Myometrial cell (primary cell): ENCODE measurements at places on chromosomes 11 and 22. TPM values are rescaled to one million over a fixed set of nuclear protein-coding genes. Genes with fewer than 3 reads are reported as not detected.

The TIGD3 gene
- not detected in 2 replicates for total RNA-seq

The UBASH3B gene
- 13.3 and 21.3 TPM in 2 replicates for total RNA-seq

The ATL3 gene
- 84.5 and 94.5 TPM in 2 replicates for total RNA-seq

The TRIM48 gene
- not detected in 2 replicates for total RNA-seq

The OR2AT4 gene
- not detected in 2 replicates for total RNA-seq

The CLMP gene
- total RNA-seq: 64.6 and 110 TPM in 2 replicates

The FOLH1 gene
- total RNA-seq: not detected in 2 replicates

The SNX32 gene
- total RNA-seq: 0.58 and 1.1 TPM in 2 replicates

The ARHGAP42 gene
- total RNA-seq: 3.2 and 5.8 TPM in 2 replicates

The NAALAD2 gene
- total RNA-seq: 0.18 and 0.58 TPM in 2 replicates

The HEPN1 gene
- total RNA-seq: not detected in 2 replicates

The APOA4 gene
- not detected in 2 replicates for total RNA-seq

The PSMA1 gene
- 210 TPM in 2 replicates for total RNA-seq

The IFTAP gene
- 23.4 and 26.1 TPM in 2 replicates for total RNA-seq

The DDX25 gene
- total RNA-seq: not detected in 2 replicates

The GRAMD1B gene
- total RNA-seq: 9.9 and 13.3 TPM in 2 replicates

The ISX gene
- total RNA-seq: not detected in 2 replicates

The ALDH3B1 gene
- total RNA-seq: 61.7 and 66.1 TPM in 2 replicates

The LARGE1 gene
- total RNA-seq: 19.3 and 23.0 TPM in 2 replicates

The NRXN2 gene
- not detected in 2 replicates for total RNA-seq
